ENCODE measurements at places on chromosomes 1 and 21.

DNA sequence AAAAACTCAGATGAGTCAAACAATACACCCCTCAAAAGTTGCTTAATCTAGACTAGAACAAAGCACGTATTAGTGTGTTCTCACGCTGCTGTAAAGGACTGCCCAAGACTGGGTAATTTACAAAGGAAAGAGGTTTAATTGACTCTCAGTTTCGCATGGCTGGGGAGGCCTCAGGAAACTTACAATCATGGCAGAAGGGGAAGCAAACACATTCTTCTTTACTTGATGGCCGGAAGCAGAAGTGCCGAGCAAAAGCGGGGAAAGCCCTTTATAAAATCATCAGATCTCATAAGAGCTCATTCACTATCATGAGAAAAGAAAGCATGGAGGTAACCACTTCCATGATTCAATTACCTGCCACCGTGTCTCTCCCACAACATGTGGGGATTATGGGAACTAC, 10.1 kb downstream of the JAM2 start:
- no peak for DNase-seq

DNA sequence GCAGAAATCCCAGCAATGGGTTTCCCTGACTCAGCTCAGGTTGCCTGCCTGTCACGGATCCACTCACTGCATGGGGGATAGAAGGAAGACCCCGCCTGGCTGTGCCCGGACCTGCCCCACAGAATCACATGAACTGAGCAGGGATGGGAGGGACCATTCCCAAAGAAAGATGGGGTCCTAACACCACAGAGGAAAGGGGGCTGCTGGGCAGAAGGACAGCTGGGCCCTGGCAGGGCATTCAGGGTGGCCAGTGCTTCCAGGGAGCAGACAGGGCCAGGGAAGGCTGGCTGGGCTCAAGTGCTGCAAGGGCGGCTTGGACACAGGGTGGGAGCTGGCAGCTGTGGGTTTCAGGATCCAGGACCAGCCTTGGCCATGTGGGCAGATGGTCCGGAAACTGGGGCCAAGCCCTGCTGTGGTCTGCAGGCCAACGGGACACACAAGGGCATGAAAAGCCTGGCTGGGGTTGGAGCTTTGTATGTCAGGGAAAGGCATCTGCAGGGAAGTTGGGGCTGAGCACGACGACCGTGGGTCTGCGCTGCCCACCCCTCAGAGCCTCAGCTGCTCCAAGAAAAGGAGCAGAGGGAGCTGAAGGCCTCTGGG, 723.9 kb downstream of the PTPRU start:
- no peak for DNase-seq

GRCh38 chr1:152654110-152654509, 9.1 kb upstream of the LCE2D start:
- no peak for DNase-seq

GRCh38 chr21:46116189-46116775, 18.4 kb downstream of the COL6A2 start:
- no peak for DNase-seq

- DNase-seq: no peak
These were observed 67.6 kb upstream of the ABCG1 start for GRCh38 chr21:42151148-42151947.

- DNase-seq: no peak
These were observed 201.5 kb downstream of the NTNG1 start for GRCh38 chr1:107342316-107342715.

DNA sequence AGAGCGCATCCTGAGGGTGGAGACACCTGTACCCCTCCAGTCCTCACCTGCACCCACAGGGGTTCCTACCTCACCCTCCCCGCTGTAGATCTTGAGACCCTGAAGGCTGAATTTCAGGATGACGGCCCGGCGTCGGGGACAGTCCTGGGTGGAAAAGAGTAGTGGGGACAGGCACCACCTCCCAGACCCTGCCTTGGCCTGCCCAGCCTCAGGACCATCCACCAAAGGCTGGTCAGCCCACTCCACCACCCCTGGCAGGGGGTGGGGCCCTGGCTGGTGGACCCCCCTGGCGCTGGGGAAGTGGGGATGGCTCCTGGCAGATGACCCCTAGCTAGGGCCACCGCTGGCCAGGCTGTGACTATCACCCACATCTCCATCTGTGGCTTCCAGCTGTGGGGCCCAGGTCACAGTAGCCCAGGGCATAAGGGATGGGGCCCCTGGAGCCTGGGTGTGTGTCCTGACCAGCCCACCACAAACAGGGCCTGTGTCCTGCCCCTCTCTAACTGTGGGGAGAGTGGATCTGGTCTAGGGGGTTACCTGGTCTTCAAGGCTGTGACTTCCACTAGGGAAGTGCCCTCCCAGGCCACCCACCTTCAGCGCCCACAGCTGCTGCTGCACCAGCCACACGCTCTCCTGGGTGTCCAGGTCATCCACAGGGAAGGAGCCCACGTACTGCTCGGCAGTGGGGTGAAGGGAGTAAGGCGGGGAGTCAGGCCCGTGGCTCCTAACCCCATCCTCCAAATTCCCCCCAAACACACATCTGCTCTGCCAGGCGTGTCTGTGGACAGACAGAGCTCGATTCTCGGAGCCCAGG, 5.4 kb downstream of the SH2D5 start:
- no peak for DNase-seq

DNA sequence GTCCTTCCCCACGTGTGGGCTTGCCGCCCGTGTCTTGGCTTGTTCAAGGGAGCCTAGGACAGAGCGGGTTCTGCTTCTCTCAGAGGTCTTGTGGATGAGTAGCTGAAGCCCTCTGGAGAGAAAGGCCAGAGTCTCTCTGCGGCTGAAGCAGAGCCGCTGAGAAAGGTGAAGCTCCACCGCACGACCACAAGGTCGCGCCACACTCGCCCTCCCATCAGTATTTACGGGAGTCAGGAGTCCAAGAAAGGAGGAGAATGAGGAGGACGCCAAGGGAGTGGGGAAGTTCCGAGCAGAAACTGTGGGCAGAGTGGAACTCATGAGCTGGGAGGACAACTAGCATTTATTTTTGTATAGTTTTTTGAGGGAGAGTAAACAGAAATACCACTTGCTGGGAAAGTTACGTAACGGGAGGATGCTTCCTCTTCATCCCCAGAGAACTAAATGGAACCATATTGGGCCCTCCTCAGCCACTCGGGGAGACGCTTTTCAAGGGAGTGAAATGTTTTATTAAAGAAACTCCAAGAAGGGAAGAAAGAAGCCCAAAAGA, 51.6 kb upstream of the HAO2 start:
- DNase-seq: no peak

GRCh38 chr21:34553151-34553952, 41.3 kb upstream of the KCNE1 start:
- no peak for DNase-seq

DNA sequence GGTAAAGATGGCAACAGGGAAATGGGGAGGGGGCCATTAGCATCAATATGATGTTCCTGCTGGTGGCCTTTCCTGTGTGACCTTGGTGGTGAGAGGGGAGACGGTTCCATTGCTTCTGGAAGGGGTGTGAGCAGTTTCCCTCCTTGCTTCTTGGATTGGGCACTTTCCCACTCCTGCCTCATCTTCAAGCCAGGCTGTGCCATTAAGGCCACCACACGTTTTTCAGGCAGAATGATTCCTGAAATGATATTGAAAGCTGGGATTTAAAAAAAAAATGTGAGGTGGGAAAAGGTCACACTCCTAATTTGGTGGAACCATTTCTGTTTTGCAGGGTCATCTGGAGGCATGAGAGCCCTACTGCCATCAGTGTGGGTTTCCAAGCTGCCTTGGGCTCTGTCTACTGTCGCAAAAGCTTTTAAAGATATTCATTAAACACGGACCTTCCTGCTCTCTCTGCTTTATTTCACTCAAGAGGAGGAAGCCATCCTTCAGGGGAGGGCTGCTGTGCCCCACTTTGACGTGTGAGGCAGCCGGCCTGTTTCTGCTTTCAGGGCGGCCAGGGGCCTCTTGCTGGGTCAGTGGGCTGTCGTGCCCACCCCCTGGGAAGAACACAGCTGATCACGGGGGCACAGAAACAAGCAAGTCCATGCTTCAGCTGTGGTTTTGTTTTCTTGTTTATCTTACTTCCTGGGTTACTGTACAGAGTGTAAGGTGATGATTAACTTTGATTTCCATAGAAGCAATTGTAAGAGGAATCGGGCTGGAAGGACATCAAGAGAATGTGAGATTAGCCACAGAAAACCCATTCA, 8.0 kb downstream of the RIIAD1 start:
- no peak for DNase-seq

- DNase-seq: no peak
These were observed 411.2 kb downstream of the MATN1 start for GRCh38 chr1:30312226-30312625.

DNA sequence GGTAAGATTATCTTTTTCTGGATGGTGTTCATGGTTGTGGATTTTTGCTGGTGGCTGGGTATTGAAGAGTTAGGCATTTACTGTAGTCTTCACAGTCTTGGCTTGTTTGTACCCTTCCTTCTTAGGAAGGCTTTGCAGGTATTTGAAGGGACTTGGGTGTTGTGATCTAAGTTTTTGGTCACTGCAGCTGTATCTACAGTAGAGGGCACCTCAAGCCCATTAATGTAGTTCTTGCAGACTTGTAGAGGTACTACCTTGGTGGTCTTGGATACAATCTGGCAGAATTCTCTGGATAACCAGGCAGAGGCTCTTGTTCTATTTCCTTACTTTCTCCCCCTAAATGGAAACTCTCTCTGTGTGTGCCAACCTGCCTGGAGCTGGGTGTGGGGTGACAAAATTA, 155.8 kb upstream of the BRINP3 start:
- DNase-seq: no peak

DNA sequence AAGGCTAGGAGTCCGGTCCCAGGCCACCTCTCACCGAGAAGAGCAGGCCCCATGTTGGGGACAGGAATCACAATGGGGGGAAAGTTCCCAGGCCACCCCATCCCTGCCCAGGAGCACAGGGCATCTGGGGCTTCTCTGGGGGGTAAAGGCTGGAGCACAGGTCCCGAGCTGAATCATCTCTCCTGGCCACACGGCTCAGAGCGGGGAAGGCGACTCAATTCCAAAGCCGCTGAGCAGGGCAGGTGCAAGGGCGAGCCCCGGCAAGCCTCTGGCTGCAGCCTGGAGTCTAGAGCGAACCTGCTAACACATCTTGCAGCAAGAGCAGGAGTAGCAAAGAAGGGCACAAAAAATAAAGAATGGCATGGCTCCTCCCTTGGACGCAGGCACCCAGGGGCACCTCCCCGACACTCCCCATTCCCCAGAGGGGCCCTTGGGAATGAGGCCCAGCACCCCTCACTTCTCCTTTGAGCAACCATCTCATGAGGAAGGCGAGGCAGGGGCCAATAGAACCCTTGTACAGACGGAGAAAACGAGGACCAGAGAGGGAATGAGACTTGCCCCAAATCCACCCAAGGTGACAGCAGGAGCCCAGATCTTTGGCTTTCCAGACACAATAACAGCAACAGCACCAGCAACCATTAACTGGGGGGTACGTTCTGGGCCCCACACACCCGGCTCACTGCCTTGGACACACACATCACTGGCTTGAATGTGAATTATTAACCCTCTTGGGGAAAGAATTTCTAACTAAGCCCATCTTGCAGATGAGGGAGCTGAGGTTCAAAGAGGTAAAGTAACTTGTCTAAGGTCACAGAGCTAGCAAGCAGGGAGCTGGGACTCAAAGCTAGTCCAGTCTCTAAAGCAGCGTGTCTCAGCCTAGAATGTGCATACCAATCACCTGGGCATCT, 20.7 kb upstream of the ALDH4A1 start:
- DNase-seq: no peak

All from activated CD8-positive, alpha-beta memory T cell treated with anti-CD3 and anti-CD28 coated beads for 1 hour (primary cell).